ENCODE measurements at places on chromosomes 3 and 15.

GRCh38 chr3:133042778-133043177, 4.6 kb downstream of the TMEM108 start:
- no peak for DNase-seq
- no peak overlapping the region for H3K4me3 ChIP-seq
- H3K36me3 ChIP-seq = no peaks in the 10 kb centered on the region
- no peak overlapping the region for H3K27ac ChIP-seq
- H3K27me3 ChIP-seq = no peaks in the 10 kb centered on the region

GRCh38 chr3:6180171-6180570, 680.7 kb upstream of the GRM7 start:
- DNase-seq = no peak
- H3K27ac ChIP-seq = no peak overlapping the region
- H3K27me3 ChIP-seq = no peaks in the 10 kb centered on the region
- H3K4me1 ChIP-seq = no peaks in the 10 kb centered on the region
- H3K4me3 ChIP-seq = no peak overlapping the region

- no peaks in the 10 kb centered on the region for H3K4me1 ChIP-seq
- no peaks in the 10 kb centered on the region for H3K27me3 ChIP-seq
- DNase-seq = no peak
- no peak overlapping the region for H3K4me3 ChIP-seq
Measured at GRCh38 chr3:4409971-4410573, 57.0 kb downstream of the SUMF1 start.

DNA sequence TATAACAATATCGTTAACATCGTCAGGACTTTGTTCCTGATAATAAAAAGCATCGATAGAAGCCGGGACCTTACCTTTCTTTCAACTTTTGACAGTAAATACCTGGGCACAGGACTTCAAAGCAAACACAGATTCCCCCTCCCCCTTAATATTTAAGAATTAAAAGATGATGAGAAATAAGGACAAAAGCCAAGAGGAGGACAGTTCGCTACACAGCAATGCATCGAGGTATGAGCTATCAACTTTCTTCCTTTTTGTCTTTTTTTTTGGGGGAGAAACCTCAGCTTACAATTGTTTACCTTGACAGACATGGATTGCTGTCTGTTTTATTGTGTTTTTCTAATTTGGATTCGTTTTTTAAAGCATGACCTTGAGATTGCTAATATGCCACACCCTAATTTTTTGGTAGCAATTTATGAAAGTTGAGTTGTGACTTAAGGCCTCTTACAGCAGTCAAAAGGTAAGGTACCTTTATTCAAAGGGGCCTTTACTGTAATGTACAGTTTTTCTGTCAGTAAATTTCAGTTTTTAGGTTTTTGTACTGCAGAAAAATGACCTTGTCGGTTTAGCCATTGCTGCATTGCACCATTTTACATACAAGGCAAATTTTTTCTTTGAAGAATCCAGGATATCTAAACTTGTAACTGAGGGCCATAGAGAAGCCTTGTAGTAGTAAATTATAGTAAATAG, 1.1 kb downstream of the CHD2 start:
- H3K27me3 ChIP-seq = no peaks in the 10 kb centered on the region
- peak overlapping the region; percentile 91 for H3K4me3 ChIP-seq
- H3K36me3 ChIP-seq = no peaks in the 10 kb centered on the region
- DNase-seq = no peak
- H3K4me1 ChIP-seq = peaks cover 12% of the 10 kb centered on the region

DNA sequence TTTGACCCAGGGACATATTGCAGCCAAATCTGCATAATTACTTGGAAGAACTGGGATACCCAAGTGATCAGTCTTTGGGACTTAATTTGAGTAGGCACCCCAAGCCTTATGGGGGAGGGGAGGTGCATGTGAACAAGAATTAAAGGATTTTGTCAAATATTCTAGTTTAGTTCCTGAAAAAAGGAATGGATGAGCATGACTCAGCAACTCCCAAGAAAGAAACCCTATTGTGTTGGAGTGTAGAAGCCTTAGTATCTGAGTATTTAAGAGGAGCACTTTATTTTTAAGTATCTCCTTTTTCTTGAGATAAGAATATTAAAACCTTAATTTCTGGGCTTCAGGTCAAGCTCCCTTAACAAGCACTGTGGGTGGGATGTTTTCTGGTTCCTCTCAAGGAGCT, 222.4 kb downstream of the CD47 start:
- H3K4me1 ChIP-seq = no peaks in the 10 kb centered on the region
- H3K4me3 ChIP-seq = no peak overlapping the region
- H3K36me3 ChIP-seq = no peaks in the 10 kb centered on the region
- no peak overlapping the region for H3K27ac ChIP-seq
- DNase-seq = no peak
- H3K27me3 ChIP-seq = no peaks in the 10 kb centered on the region

GRCh38 chr15:91099995-91100813, at the start of gene SV2B:
SV2B (plus strand) TSS chr15:91100257; CDS start chr15:91226264, 126,007 bp downstream.
- peak within 1 kb of the TSS; percentile 56 for H3K4me3 ChIP-seq
- DNase-seq = peak; percentile 75
- peaks cover 5% of the 10 kb centered on the region for H3K4me1 ChIP-seq
- H3K27ac ChIP-seq = no peak within 1 kb of the TSS
- H3K36me3 ChIP-seq = no peaks in the 10 kb centered on the region

DNA sequence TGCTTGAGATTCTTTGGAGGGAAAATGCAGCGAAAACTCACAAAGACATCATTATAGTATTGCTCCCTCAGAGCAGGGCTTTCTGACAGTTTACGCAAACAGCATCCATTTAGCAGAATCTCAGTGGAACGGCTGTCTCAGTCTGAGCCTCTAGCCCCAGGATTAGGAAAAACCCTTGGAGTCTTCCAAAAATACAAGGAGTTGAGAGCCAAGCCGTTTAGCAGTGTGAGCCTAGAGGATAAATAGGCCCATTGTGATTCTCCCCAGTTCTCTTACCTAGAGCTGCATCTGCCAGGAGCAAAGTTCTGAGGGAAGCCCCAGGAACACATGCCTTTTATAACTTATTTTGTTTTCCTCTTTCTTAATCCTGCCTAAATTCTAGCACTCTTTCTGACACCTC, 359.6 kb downstream of the NTRK3 start:
- H3K4me1 ChIP-seq = no peaks in the 10 kb centered on the region
- H3K4me3 ChIP-seq = no peak overlapping the region
- H3K27me3 ChIP-seq = no peaks in the 10 kb centered on the region
- H3K27ac ChIP-seq = no peak overlapping the region
- DNase-seq = no peak

GRCh38 chr15:92807971-92808571, 92.1 kb upstream of the CHD2 start:
- peak overlapping the region; percentile 24 for H3K4me3 ChIP-seq
- no peaks in the 10 kb centered on the region for H3K27me3 ChIP-seq
- H3K36me3 ChIP-seq = no peaks in the 10 kb centered on the region
- H3K4me1 ChIP-seq = peaks cover 12% of the 10 kb centered on the region

DNA sequence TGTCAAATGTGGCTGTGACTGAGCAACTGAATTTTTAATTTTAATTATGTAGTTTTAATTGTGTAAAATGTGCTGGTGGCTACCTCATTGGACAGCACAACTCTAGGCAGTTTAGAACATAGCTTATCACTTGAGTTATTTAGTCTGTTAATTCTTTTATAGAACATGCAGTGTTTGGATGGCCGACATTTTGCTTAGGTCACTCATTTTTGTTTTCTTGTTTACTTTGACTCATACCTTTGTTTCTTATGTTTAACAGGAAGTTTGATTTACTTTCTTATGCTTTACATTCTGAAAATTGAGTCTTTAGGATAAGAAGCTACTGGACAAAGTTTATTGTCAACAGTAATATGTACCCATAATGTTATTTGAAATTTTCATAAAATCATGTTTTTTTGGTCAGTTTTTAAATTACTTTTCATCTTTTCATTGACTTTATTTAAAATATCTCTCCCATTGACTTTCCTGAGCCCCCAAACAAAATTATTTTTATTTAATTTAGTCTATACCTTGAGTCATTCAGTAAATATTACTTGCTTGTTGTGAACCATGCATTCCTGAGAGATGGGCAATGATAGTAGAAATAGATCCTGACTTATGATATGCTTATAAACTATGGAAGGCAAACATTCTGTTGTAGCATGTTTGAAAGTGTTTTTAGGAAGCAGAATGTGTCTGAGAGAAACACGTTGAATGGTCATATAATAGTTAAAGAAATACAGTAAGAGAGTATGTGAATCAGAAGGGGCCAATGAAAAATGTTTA, 60.6 kb downstream of the TCF12 start:
- no peaks in the 10 kb centered on the region for H3K27me3 ChIP-seq
- no peak overlapping the region for H3K4me3 ChIP-seq
- no peaks in the 10 kb centered on the region for H3K4me1 ChIP-seq
- H3K27ac ChIP-seq = no peak overlapping the region

DNA sequence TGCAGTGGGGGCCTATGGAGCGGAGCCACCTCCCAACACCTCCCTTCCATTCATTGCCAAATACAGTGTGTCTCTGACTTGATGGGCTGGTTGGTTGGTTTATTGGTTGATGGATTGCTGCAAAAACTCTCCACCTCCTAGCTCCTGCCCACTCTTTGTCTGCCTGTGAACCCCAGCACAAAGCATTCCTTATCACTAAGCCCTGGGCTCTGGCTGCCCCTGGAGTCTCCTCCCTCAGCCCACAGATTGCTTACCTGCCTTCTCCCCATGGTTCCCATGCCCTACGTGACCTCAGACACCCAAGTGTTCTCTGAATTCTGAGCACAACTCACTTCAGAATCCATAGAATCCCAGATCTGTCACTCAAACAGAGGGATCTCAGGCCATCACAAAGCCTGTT, 139.1 kb upstream of the TPM1 start:
- H3K36me3 ChIP-seq = no peaks in the 10 kb centered on the region
- no peak for DNase-seq
- H3K4me3 ChIP-seq = no peak overlapping the region
- H3K4me1 ChIP-seq = no peaks in the 10 kb centered on the region
- H3K27ac ChIP-seq = no peak overlapping the region
- H3K27me3 ChIP-seq = no peaks in the 10 kb centered on the region

GRCh38 chr3:197368821-197369220, 70.4 kb upstream of the DLG1 start:
- DNase-seq = no peak
- no peaks in the 10 kb centered on the region for H3K36me3 ChIP-seq
- no peaks in the 10 kb centered on the region for H3K27me3 ChIP-seq
- no peak overlapping the region for H3K27ac ChIP-seq
- peaks cover 16% of the 10 kb centered on the region for H3K4me1 ChIP-seq

DNA sequence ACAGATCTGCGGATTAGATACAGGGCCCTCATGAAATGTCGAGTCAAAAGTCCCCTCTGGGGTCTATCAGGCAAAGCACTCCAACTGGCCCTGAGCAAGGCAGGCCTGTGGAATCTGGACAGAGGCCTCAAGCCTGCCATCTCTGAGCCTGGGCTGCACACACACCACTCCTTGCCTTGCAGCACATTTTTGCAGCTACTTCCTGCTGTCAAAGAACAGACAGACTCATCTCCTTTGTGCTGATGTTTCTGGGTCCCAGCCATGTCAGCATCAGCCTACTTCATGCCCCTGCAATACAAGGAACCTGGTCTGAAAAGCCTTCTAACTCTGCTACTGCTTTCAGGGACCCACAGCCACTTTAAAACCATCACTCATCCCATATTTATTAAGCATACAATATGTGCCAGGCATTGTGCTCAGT, 60.6 kb upstream of the IL12A start:
- H3K4me1 ChIP-seq = no peaks in the 10 kb centered on the region
- H3K4me3 ChIP-seq = no peak overlapping the region
- no peaks in the 10 kb centered on the region for H3K36me3 ChIP-seq
- no peaks in the 10 kb centered on the region for H3K27me3 ChIP-seq
- no peak overlapping the region for H3K27ac ChIP-seq
- DNase-seq = no peak

DNA sequence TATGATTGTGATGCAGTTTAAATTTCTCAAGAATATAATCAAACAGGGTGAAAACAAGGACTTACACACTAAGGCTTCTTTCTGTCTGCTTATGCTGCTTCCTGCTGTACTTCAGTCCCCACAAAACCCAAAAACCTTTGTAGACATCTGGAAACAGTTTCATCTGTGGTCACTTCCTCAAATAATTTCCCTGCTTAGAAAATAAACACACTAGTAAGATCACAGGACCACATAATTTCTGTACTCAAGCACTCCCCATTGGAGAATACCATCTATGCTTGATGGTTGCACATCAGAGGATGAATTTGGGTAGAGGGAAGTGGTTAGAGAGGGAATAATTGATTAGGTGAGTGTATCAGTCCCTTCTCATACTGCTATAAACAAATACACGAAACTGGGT, 266.2 kb downstream of the LSAMP start:
- H3K36me3 ChIP-seq = no peaks in the 10 kb centered on the region
- DNase-seq = no peak
- H3K4me3 ChIP-seq = no peak overlapping the region
- H3K4me1 ChIP-seq = 0 out of 2 replicates have a peak, but pooled peaks cover 2% of the 10 kb centered on the region
- no peaks in the 10 kb centered on the region for H3K27me3 ChIP-seq
- H3K27ac ChIP-seq = no peak overlapping the region

- no peaks in the 10 kb centered on the region for H3K36me3 ChIP-seq
- DNase-seq = no peak
- H3K4me3 ChIP-seq = no peak overlapping the region
- H3K27ac ChIP-seq = no peak overlapping the region
Measured at GRCh38 chr15:68469162-68470048, 37.4 kb upstream of the ITGA11 start.

- H3K27ac ChIP-seq = no peak overlapping the region
- peak overlapping the region; percentile 40 for H3K4me3 ChIP-seq
- H3K27me3 ChIP-seq = no peaks in the 10 kb centered on the region
- peaks cover 8% of the 10 kb centered on the region for H3K4me1 ChIP-seq
- H3K36me3 ChIP-seq = no peaks in the 10 kb centered on the region
- DNase-seq = peak; percentile 36
Measured at GRCh38 chr15:26838742-26839460, 28.0 kb upstream of the GABRA5 start.

DNA sequence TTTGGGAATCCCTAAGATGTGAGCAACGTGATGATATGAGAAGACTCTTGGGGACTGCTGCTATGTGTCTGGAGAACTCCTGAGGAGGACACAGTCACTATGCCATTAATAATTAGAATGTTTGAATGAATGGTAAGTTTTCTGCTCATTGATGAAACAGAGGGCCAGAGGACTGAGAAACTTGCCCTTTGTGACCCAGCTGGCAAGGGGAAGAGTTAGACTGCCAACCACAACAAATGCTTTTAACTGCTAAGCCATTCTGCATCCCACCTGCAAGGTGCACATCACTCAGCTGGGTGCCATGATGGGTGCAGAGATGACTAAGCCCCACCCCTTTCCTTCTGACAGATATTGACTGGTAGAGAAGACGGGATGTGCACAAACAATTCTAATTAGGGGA, 249.6 kb downstream of the THRB start:
- no peak overlapping the region for H3K27ac ChIP-seq
- no peak for DNase-seq
- 0 out of 2 replicates have a peak, but pooled peaks cover 3% of the 10 kb centered on the region for H3K4me1 ChIP-seq
- H3K27me3 ChIP-seq = no peaks in the 10 kb centered on the region
- H3K36me3 ChIP-seq = no peaks in the 10 kb centered on the region
- H3K4me3 ChIP-seq = no peak overlapping the region

GRCh38 chr3:182083112-182083511, 371.4 kb downstream of the SOX2 start:
- no peaks in the 10 kb centered on the region for H3K27me3 ChIP-seq
- no peak overlapping the region for H3K27ac ChIP-seq

GRCh38 chr3:6962801-6963200, 101.9 kb downstream of the GRM7 start:
- no peaks in the 10 kb centered on the region for H3K4me1 ChIP-seq
- no peak overlapping the region for H3K27ac ChIP-seq
- H3K36me3 ChIP-seq = no peaks in the 10 kb centered on the region
- H3K27me3 ChIP-seq = no peaks in the 10 kb centered on the region

GRCh38 chr3:94171954-94172353, 109.1 kb downstream of the NSUN3 start:
- no peaks in the 10 kb centered on the region for H3K36me3 ChIP-seq
- no peaks in the 10 kb centered on the region for H3K4me1 ChIP-seq
- H3K27ac ChIP-seq = no peak overlapping the region
- no peak for DNase-seq
- no peak overlapping the region for H3K4me3 ChIP-seq
